ENCODE measurements at places on chromosomes 1 and 21.

GRCh38 chr1:77888081-77888780, at the start of gene NEXN:
Gene NEXN (plus strand): TSS chr1:77888624. CDS start chr1:77916107, 27,483 bp downstream.
- peak; percentile 83 for DNase-seq

GRCh38 chr1:160800645-160801408, 4.9 kb downstream of the LY9 start:
- no peak for DNase-seq

DNA sequence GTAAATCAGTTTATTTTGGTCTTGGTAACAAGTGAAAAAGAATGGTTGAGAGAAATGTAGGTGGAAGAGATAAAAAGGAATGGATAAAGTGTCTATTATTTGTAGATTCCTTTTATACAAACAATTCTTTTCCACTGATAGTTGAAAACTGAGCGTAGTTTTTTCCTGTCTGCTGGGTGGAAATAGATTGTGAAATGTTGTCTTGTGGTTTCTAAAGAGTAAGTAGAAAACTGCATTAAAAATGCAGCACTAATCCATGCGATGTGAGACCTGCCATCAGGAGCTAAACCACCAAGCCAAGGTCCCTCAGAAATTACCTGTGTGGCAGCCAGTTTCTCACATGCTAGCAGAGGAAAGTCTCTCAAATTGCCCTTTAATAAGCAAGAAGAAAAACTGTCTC, 103.2 kb upstream of the SLC44A3 start:
- no peak for DNase-seq

GRCh38 chr1:177164380-177165068, at the start of gene ASTN1:
Gene ASTN1 (minus strand): TSS chr1:177164712. CDS start chr1:177164676, 36 bp downstream.
- no peak for DNase-seq

- no peak for DNase-seq
These were observed 261.9 kb upstream of the DEPDC1 start for GRCh38 chr1:68758666-68759209.

GRCh38 chr1:5959087-5959486, 33.1 kb downstream of the NPHP4 start:
- no peak for DNase-seq

DNA sequence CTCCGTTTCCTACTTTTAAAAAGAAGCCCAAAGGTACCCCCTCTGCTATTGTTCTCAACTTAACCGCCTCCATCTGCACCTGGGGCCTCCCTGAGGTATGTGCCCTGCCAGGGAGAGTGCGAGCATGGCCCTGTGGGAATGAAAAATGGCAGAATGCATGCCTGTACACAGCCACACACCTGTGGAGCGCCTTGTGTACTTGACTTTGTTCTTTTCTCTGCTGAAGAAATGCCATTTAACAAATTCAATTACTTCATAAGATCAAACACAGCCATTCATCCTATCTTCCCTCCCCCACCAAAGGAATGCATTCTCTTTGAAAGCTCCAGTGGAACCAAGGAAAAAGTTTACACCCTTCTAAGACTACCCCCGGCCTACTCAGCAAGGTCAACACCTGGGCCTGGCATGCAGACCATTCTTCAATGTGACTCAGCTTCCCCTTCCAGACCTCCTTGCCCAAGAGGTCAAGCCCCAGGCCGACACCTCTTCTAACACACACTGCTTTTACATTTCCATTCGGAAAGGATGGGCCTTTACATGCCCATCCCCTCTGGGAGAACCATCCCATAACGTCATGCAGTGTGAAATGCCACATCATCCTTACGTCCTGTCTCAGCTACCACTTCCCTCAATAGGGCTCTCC, 123.7 kb downstream of the SMYD2 start:
- no peak for DNase-seq

DNA sequence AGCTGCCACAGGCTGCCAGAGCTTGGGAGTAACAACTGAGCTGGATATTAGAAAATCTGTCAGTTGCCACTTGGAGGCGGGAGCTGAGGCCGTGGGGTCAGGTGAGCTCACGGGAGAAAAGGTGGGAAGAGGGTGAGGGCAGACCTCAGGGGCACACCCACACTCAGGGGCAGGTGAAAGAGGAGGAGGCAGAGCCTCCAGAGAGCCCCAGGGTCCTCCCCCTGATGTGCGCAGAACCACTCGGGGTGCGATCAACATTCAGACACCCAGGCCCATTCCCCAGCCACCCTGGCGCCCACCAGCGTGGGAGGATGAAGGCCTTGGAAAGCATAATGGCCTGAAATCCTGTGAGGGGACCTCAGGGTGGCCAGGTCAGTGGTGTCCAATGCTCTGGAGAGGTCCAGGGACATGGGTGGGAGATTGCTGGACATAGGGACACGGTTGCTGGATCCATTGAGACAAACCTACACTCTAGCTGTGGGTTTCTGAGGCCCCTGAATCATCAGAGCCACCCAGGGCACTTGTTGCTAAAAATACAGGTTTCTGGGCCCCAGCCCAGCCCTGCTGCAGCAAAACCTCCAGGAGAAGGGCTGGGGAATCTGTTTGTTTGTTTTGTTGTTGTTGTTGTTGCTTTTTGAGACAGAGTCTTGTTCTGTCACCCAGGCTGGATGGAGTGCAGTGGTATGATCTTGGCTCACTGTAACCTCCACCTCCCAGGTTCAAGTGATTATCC, 49.4 kb upstream of the GPR153 start:
- DNase-seq = no peak

DNA sequence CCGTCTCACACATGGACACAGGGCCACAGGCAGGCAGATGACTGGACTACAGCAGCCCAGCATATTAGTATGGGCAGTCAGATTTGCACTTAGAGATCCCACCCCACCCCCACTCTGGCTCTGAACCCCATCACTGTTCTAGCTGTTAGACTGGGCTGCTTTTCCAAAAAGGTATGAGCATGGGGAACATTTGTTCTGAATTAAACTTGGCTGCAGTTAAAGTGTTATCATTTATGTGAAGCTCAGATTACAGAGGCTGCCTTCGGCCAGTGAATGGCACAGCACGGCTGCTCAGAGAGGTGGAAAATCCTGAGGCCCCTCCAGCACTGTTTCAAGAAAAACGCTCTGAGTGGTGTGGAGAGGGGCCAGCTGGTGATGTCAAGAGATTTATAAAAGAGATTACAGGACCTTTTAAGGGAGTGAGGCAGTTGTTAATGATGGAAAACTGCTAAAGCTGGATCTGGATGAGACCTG, 6.9 kb upstream of the NOS1AP start:
- DNase-seq = no peak

GRCh38 chr1:173042806-173043205, 7.9 kb downstream of the TNFSF18 start:
- DNase-seq = no peak

- no peak for DNase-seq
These were observed 93.8 kb downstream of the LAMC2 start for GRCh38 chr1:183279835-183280234.

- DNase-seq = no peak
These were observed 9.1 kb downstream of the GBP7 start for GRCh38 chr1:89166705-89167104.

- DNase-seq = no peak
These were observed 21.7 kb upstream of the PROX1 start for GRCh38 chr1:213966122-213966521.

DNA sequence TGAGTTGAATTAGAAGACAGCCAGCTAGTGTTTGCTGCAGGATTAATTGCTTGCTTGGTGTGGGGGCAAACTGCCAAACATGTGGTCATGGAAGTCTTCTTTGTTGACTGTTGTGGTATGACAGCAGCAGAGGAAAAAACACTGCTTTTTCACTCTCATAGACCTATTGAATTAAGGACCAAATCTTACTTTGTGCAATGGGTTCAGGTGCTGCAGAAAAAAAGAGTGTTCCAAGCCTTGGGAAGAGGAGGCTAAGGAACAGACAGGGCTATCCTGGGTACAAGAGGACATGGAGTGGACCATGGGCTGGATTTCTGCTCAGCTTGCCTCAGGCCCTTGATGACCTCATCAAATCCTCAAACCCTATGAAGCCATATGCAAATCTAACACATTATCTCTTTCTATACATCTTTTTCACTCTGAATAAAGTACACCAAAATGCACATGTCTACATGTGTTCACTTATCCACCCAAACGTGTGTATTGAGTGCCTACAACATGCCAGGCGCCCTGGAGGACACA, 61.5 kb downstream of the SIPA1L2 start:
- DNase-seq = no peak

- DNase-seq = no peak
These were observed 1806.0 kb downstream of the MRPL39 start for GRCh38 chr21:23801292-23801691.

GRCh38 chr1:192873836-192874235, 65.0 kb downstream of the RGS2 start:
- DNase-seq = no peak

DNA sequence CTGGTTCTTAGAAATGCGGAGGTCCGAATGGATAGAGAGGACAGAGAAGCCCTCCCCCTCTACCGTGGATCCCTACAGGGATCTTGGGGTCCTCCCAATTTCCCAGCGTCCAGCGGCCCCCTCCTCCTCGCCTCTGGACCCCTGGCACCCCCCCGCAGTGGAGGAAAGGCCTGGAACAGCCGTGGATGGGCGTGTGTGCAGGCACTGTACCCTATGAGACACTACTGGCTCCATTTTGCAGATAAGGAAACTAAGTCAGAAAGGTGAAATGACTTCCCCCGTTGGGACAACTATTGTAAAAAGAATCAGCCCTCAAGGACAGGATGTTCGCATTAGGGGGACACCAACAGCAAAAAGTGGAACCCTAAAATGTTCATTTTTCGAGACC, 931 bp upstream of the CLSTN1 start:
- no peak for DNase-seq

- DNase-seq = no peak
These were observed 12.5 kb downstream of the PDXK start for GRCh38 chr21:43731476-43731875.

DNA sequence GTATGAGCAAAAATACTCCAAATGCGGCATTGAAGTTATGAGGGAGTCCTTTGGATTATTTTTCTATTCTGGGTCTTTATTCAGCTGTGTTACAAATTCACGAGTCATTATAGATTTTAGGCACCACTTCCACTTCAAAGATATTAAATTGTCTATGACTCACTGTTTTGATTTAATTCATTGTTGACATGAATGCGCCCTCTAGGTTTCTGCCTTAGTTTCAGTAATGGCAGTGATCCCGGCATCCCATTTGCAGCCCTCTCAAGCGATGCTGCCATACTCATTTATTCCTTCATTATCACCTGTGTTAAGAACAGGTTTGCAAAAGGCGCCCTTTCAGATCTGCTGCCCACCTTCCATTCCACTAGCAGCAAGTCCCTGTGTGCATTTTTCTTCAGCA, 14.0 kb downstream of the RSPO1 start:
- no peak for DNase-seq

DNA sequence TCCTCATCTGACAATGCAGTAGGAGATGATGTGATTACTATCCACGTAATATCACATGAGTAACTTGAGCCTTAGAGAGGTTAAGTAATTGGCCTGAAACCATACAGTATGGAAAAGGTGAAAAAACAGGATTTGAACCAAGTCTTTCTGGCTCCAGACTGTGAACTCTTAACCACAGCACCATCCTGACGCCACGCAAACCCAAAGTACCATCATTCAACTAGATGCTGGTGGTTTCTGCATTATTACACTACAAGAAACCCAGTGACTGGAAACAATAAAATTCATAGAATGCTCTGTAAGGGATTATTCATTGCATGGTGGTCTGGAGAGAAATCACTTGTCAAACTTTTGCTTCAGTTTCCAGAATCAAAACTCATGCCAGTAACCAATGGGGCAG, 90.7 kb downstream of the MAB21L3 start:
- no peak for DNase-seq

DNA sequence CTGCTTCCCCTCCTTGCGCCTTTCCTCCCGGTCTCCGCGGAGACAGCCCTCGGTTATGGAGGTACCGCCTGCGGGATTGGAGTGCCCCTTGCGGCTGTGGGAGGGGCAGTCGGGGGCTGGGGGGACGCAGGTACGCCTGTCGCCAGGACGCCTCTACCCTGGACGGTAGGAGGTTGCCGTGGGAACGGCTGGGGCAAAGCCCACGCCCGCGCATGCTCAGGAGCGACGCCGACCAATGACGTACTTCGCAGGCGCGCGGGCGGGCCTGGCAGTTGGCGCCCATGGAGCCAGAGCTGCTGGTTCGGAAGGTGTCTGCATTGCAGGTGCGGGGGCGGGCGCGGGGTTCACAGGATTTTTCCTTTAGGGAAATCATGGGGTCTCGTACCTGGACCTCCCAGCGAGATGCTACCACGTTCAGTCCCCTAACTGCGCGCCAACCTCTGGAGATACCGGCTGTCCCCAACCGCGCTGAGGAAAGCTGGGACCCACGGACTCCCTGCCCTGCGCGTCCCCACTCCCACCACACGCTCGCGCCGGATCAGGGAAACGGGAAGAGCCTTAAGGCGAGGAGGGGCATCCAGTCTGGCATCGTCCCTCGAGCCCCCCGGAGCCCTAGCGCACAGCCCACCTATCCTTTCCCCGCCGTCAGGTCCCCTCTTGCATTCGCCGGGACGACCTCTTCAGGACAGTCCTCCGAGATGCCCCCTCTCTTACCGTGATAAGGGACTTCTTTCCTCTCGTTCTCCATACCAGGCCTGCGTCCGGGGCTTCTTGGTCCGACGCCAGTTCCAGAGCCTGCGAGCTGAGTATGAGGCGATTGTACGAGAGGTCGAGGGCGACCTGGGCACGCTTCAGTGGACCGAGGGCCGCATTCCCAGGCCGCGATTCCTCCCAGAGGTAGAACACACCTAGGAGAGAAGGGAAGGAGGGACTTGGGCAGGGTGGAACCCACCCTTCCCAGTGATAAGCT, at the start of gene IQCC:
Gene IQCC (plus strand): TSS at position 271 of the 970 bp plus-strand sequence. CDS start 11 bp downstream, at position 282.
- peak; percentile 95 for DNase-seq

DNA sequence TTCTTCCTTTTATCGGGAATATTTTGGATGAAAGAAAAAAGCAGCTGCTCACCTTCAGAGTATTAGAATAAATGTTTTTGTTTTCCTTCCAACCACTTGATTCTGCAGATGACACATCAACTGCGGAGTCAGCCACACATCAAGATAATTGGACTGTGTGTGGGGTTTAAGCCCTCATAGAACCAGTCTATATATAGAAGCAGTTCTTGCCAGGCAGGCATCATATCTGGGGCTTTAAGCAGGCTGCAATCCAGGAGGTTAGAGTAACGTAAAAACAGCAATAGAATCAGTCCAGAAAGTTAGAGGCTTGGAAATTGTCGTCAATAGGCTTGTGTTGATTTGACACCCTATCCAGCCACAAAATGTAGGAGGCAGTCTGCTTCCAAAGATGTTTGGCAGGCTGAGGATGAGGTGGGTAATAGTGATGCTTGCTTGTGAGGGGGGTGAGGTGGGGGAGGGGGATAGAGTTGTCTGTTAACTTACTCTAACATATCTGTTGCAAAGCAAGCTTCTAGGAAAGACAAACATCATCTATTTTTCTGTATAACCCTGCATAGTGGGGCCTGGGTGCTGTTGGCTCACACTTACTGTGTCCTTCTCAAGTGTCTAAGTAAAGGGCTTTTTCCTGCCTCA, 64.8 kb downstream of the PEX14 start:
- no peak for DNase-seq

GRCh38 chr1:47894410-47895278, 102.5 kb downstream of the TRABD2B start:
- no peak for DNase-seq

GRCh38 chr1:245682638-245683628, 528.1 kb downstream of the KIF26B start:
- DNase-seq = peak; percentile 88
